ENCODE measurements at places on chromosomes 4 and X. TPM values are rescaled to one million over a fixed set of nuclear protein-coding genes. Genes with fewer than 3 reads are reported as not detected.
A peak's percentile ranks its signal among the peaks of the same experiment; 100 is the strongest.

The RBMXL3 gene
- total RNA-seq: not detected

GRCh38 chr4:1600211-1600780 lies 83.8 kb downstream of the FAM53A start:
- no peak for DNase-seq

GRCh38 chr4:13700021-13700857 lies 72.7 kb upstream of the BOD1L1 start:
- peak; percentile 90 for DNase-seq

DNA sequence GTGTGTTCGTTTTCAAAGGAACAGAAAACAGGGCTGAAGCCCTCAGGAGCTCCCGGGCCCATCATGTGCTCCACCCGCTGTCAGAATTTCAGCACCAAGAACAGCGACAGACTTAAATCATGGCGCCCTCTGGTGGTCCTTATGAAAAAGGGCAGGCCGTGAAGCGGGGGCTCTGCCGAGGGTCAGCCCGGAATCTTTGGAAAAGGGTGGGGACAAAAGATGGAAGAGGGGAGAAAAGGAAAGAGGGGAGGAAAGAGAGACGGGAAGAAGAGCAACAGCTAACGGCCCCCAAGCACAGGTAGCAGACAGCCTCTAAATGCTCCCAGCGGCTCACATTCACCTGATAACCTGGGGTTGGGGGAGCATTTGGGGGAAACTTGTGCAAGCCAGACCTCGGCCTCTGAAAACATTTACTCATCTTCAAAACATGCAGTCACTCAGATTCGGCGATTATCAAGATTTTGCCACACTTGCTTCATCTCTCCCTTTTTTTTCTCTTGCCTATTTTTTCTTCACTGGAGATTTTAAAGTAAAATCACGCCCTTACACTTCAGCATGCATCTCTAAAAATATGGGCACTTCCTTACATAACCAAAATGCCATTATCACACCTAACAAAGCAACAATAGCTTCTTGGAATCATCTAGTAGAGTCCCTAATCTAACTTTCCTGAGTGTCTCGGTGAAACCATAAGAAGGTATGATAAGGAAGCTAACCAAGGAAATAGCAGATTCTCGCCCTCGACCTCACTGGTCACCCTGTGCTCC lies 28.1 kb upstream of the MAN2B2 start:
- DNase-seq: peak; percentile 78

GRCh38 chr4:125811892-125812291 lies 497.1 kb downstream of the FAT4 start:
- DNase-seq: no peak

GRCh38 chrX:149631234-149632165 lies at the start of gene TMEM185A:
TMEM185A (minus strand) TSS chrX:149631792; CDS start chrX:149631580, 212 bp downstream.
- DNase-seq: peak; percentile 39

DNA sequence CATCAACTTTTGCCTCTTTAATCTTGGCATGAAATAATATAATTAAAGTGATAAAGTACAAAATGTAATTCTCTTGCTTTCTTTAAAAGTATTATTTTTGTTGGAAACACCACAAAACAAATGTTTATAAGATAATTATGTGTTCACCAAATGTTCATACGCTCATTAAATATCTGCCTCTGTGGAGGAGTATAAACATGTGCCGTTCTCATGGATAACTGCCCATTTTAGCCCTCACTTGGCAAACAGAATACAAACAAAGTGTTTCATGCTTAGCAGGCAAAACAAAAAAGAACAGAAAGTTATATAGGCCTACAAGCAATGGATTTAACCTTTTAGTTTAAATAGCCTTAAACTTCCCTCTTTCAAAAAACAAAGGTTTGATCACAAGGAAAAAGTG lies 800.5 kb upstream of the DIAPH2 start:
- no peak for DNase-seq
